ENCODE measurements at places on chromosomes 6 and 20.

DNA sequence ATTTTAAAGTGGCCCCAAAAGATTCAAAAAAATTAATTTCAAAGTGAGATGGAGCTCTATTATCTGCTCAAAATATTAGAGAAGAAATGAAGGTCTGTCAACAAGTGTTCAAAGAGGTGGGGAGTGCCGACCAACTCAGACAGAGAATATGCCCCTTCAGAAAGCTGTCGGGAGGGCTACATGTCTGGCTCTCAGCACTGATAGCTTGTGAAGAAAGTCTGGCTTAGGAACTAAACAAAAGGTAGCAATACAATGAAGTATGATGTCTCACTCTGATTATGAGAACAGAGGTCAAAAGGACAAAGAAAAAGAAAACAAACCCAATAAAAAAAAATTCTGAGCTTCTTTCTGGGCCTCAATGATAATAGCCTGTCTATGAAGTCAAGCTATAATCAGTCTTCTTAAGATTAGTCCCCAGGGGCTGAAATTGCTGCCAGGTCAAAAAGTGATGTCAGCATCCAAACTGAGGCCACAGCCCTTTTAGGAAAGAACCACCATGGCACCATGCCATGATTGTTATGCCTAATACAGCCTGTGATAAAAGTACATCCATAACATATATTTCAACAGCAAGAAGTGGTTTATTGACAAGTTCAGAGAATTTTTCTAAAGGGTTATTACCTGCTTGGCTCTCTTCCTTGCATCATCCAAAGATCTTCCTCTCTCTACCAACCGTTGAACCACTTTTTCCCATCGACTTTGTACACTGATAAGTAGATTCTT lies 150.9 kb downstream of the DST start:
- DNase-seq, result no peak

GRCh38 chr20:16419138-16419715 lies 154.0 kb downstream of the KIF16B start:
- DNase-seq, result no peak

- no peak for DNase-seq
Observed at GRCh38 chr6:145569140-145569539, 166.2 kb downstream of the EPM2A start.

DNA sequence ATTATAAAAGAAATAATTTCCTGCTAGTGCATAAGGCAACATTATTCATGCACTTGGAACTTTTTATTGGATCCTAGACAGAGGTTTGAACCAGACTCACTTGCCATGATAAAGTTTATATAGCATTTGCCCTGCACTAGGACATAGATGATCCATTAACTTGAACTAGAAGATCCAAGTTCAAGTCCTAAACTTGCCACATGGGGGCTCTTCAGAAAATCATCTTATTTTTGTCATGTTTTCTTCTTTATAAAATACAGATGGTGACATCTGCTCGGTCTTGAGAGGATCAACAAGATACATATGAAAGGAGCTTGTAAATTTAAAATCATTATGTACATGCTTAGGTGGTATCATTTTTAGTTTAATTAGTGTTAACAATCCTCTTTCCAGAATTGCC lies 94.5 kb downstream of the SIM1 start:
- DNase-seq, result no peak

GRCh38 chr20:23419995-23420901 lies 1.0 kb downstream of the NAPB start:
- peak; percentile 27 for DNase-seq

DNA sequence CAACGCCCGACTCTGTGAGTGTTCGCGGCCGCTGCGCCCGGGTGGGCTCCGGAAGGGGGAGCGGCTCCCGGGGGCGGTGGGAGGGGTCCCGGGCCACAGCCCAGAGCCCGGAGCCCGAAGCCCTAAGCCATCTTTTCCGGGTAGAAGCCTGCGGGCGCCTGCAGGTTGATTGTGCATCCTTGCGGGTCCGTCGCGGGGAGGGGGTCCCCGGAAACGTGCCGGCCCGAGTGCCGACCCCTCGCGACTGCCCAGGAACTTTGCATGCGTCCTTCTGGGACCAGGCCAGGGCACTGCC lies 413 bp downstream of the PTPRA start:
- peak; percentile 45 for DNase-seq

GRCh38 chr20:50588034-50588736 lies 78.0 kb downstream of the PTPN1 start:
- DNase-seq, result peak; percentile 56

DNA sequence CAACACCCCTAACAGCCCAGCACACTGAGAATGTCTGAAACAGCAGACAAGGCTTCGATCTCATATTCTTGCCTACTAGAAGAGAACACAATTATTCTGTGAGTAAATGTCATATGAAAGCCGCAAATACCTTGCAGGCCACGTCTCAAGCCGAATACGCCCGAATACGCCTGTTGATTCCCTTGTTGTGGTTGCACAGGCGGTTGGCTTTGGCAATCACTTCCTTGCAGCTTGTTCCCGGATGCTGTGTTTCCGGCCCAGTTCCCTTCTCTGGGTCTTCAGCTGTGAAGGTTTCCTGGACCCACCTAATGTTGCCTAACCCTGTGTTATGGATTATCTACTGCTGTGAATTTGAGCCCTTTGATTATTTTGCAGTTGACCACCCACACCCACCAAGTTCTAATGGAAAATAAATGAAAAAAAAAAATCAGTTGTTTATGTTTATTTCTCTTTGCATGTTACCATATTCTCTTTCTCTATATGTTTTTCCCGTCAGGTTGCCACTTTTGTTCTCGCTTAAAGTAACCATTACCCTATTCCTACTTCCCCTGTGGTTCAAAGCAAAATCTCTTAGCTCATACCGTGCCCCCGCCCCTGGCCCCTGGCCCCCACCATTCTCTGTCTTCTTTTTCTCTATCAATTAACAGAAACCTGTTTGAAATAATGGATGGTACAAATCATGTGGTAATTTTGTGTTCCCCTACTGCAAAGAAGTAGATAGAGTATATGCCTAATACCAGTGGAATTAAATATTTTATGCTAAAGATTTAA lies 172.4 kb downstream of the ADGB start:
- no peak for DNase-seq

GRCh38 chr6:14020551-14020950 lies 95.8 kb downstream of the RNF182 start:
- DNase-seq, result no peak

- DNase-seq, result no peak
Observed at GRCh38 chr20:58981628-58982364, 740 bp downstream of the NELFCD start.
